ENCODE measurements at places on chromosomes 16 and 17.
A peak's percentile ranks its signal among the peaks of the same experiment; 100 is the strongest.

GRCh38 chr17:79707931-79708891 is 22.5 kb upstream of the ENPP7 start:
- peak; percentile 44 for DNase-seq

- no peak for DNase-seq
Measured at GRCh38 chr17:33330877-33331276, 37.8 kb upstream of the ASIC2 start.

DNA sequence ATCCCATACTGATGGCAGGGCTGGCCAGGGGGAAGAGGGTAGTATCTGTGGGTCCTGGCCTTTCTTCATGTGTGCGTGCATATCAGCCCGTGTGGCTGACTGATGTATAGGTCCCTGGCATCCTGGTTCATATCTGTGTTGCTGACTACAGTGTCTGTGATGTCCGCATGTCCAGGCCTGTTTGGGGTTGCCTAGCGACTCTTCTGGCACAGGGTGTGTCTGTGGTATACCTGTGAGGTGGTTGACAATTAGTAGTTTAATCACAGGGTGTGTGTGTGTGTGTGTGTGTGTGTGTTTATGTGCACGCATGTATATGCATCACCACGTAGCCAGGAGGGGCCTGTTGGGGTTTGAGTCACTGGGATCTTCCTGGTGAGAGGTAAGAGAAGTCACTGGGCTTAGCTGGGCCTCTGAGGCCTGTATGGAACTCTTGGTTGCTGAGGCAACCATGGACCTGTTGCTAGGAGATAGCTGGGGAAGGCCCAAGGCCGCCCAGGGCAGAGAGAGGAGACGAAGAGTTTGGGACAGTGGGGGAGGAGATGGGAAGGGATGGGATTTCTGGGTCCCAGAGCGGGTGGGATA is 603 bp upstream of the TMEM95 start:
- no peak for DNase-seq

DNA sequence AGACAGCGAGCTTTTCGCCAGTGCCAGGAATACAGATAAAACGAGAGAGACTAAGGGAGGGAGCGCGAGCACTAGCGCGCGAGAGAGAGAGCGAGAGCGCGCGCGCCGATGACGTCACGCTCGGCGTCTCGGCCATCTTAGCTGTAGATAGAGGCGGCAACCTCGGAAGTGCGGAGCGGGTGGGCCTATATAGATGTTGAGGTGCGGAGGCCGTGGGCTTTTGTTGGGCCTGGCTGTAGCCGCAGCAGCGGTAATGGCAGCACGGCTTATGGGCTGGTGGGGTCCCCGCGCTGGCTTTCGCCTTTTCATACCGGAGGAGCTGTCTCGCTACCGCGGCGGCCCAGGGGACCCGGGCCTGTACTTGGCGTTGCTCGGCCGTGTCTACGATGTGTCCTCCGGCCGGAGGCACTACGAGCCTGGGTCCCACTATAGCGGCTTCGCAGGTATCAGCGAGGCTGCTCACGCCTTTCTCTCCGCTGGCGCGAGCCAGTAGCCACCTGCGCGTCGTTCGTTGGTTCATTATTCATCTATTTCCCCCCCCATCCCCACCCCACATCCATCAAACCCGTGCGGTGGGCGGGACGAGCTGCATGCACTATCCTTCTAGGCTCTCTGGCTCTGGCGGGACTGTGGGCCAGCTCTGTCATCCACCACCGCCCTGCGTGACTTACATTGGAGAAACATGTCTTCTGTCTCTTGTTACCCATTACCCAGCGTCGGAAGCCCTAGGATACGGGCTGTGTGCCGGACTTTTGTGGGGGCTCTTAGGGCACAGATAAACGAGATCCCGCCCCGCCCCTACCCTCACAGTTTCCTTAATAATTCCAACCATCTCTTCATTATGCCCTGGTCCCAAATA is 795 bp downstream of the CYB5D2 start:
- peak; percentile 91 for DNase-seq

- DNase-seq = no peak
Measured at GRCh38 chr16:51239196-51239595, 88.1 kb upstream of the SALL1 start.

DNA sequence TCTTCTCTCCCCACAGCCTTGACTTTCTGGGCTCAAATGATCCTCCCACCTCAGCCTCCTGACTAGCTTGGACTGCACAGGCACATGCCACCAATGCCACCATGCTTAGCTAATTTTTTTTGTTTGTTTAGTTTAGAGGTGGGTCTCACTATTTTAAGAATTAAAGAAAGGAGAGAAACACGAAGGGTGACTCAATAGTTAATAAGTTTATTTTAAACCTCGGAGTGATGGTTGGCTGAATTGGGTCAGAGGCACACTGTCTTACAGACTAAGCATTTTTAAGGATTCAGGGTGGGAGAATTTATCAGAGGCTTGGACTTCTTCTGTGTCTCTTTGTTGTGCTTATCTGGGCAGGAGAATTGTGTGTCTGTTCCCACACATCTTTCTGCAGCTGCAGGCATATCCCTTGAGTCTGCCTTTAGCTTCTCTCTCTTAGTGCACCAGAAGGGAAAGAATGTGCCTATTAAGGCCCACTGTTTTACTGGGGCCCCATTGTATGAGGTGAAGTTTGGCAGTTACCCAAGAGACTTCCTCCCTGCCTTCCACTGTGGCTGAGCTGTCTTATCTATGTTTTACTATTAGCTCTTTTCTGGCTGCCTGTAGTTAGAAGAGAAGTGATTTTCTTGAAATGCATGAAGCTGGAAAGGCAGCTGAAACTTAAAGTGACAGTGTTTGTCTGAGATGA is 2172.0 kb downstream of the TP53TG3F start:
- DNase-seq = no peak

DNA sequence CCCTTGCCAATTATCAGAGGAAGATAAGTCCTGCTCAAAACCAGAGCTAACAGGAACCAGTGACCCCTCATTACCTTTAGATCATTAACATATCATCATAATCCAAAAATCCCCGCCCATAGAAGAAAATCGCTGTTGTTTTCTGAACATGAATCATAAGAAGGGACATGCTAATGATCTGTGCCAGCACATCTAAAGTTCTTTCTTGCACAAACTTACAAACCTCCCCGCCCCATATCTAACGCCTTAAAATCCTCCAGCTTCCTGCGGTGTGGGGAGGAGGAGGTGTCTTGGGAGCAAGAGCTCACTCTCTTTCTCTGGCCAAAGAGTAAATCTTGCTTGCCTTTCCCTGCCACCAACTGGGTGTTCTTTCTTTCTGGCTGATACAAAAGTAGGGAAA is 78.3 kb downstream of the IRX3 start:
- no peak for DNase-seq

- no peak for DNase-seq
Measured at GRCh38 chr17:9676820-9677310, 31.5 kb downstream of the USP43 start.

- no peak for DNase-seq
Measured at GRCh38 chr17:65799869-65800268, 238.4 kb upstream of the AXIN2 start.

DNA sequence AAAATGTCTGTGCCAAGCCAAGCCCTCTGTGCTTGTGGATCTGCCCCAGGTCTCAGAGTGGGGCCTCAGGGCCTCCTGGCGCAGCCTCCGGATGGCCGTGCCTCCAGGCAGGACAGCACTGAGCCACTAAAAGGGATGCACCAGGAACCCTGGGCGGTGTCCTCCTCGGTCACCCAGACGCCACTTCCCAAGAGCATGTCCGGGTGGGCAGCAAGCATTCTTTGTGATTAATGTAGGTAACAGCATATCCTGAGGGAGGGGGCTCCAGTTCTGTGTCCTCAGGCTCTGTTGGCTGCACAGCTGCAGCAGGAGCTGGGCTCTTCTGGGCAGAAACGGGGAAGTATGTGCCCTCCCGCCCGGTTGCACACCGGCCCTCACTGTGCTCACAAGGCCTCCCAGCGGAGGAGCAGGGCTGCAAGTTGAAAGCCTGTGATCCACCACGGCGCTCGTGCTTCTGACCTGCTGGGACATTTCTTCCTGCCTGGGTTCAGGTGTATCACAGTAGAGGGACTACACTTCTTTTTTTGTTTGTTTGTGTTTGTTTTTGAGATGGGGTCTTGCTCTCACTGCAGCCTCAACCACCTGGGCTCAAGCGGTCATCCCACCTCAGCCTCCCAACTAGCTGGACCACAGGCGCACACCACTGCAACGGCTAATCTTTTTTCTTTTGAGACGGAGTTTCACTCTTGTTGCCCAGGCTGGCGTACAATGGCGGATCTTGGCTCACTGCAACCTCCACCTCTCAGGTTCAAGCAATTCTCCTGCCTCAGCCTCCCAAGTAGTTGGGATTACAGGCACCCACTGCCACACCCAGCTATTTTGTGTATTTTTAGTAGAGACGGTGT is 37.9 kb upstream of the CHMP6 start:
- DNase-seq = no peak

- DNase-seq = no peak
Measured at GRCh38 chr17:77546772-77547241, 406.0 kb downstream of the SEC14L1 start.

Data from central memory CD4-positive, alpha-beta T cell (primary cell).